ENCODE measurements at places on chromosomes 7 and 10.

GRCh38 chr10:52779541-52780390 is 7.2 kb upstream of the MBL2 start:
- no peak for ATAC-seq

DNA sequence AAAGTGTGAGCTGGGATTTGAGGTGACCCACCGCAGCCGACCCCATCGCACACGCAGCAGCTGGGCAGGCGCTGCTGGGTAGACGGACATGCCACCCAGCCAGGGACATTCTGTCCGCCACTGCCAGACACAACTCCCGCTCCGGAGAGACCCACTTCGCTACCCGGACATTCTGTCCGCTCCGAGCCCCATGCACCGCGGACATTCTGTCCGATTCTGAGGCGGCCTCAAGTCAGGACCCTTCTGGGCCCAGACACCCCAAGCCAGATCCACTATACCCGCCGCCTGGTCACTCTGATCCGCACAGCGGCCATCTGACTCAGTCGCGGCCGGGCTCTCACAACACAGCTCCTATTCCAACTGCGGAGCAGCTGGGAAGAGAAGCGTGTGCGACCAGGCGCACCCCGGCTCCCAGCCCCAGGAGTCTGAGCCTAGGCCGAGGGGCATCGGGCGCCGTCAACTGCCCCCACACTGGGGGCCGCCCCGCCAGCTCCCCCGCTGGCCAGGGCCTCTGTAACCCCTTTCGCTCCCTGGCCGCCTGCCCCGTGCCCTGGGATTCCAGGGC is 763 bp downstream of the PITX3 start:
- ATAC-seq: no peak

DNA sequence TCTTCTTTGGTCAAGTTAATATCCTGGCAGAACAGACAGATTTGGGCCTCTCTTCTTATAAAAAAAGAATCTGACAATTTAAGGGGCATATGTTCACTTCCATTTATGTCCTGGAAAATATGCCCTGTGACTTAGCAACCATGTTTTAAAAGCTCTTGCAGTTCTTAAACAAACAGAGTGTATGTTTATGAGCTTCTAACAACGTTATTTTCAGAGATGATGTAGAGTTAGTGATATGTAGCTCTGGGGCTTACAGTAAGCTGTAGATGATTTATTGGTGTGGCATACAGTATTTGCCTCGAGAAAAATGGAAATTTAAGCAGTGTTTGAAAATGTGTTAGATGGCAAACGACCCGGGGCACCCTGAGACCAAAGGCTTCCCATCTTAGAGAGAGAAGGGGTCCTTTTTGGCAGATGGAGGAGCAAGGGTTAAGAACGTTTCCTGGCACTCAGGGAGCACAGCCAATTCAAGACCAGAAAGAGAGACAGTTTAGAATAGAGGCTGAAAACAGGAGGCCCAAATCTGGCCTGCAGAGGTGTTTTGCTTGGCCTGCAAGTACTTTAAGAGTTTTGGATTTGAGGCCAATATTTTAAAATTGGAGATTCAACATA is 397.5 kb downstream of the KCNMA1 start:
- peak; percentile 50 for ATAC-seq

GRCh38 chr10:75016325-75016724 is 95.1 kb upstream of the SAMD8 start:
- ATAC-seq: no peak

GRCh38 chr10:47456079-47456785 is 27.7 kb downstream of the ANXA8 start:
- no peak for ATAC-seq

GRCh38 chr7:67723591-67723990 is 727.0 kb downstream of the TYW1 start:
- no peak for ATAC-seq

- no peak for ATAC-seq
Measured at GRCh38 chr7:24392774-24393173, 108.8 kb downstream of the NPY start.

GRCh38 chr10:7697426-7697825 is 5.7 kb upstream of the ITIH2 start:
- ATAC-seq: no peak

- ATAC-seq: peak; percentile 87
Measured at GRCh38 chr10:63114031-63114814, 18.9 kb upstream of the NRBF2 start.

- no peak for ATAC-seq
Measured at GRCh38 chr10:26432938-26433337, 5.2 kb upstream of the APBB1IP start.

DNA sequence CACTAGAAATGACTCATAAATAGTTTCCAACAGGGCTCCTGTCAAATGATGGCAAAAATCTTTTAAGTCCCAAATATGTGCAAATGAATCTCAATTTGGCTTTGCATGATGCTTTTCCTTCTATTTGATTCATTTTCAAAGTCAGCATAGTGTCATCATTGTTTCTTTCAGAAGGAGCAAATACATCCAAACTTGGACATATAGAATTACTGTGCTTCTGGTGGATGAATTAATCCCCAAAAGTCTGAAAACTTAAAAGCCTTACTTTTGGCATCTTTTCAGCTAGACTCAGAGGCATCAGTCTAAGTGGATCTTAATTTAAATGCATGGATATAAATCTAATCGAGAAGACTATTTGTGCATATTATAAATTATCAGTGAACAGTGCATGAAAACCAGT is 578.1 kb upstream of the FZD8 start:
- ATAC-seq: no peak

DNA sequence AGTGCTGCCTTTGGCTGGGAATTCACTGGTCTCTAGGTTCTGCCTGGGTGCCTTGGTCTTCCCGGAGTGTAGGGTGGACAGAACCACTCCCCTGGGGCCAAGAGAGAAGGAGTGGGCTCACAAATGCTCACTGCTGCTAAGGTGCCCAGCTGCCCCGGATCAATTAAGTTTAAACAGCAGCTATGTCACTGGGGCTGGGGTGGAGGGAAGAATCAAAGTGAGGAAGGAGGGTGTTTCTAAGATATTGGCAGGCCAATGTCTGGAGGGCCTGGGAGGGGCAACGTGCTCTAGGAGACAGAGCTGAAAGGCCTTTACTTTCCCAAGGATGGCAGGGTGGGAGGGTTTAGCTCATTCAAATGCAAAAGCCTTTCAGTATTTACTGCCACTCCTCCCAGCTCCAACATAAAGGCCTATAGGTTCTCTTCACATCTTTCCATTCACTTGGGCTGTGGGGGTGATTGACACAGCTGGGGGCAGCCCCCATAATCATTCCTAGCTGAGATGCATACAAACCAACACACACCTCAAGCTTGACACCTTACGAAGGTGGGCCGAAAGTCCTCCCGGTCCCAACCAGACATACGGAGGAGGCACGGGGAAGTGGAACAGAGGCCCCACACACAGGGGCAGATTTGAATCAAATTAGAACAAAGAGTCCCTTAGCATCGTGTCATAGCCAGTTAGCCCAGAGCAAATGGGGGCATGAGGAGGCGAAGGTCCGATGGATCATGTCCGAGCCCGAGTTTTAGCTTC is 108.0 kb upstream of the EFCAB10 start:
- ATAC-seq: no peak
